ENCODE measurements at places on chromosomes 6 and 20. TPM values are rescaled to one million over a fixed set of nuclear protein-coding genes. Genes with fewer than 3 reads are reported as not detected.

GLP1R gene
- total RNA-seq = not detected

DSTN gene
- 98.4 TPM for total RNA-seq

TPMT gene
- total RNA-seq = 7.1 TPM

MYT1 gene
- 2.8 TPM for total RNA-seq

HLA-G gene
- 0.56 TPM for total RNA-seq

MAS1 gene
- total RNA-seq = not detected

SLC16A10 gene
- not detected for total RNA-seq

- no peak for DNase-seq
Measured at GRCh38 chr6:105495515-105495914, 92.6 kb upstream of the PREP start.

DNA sequence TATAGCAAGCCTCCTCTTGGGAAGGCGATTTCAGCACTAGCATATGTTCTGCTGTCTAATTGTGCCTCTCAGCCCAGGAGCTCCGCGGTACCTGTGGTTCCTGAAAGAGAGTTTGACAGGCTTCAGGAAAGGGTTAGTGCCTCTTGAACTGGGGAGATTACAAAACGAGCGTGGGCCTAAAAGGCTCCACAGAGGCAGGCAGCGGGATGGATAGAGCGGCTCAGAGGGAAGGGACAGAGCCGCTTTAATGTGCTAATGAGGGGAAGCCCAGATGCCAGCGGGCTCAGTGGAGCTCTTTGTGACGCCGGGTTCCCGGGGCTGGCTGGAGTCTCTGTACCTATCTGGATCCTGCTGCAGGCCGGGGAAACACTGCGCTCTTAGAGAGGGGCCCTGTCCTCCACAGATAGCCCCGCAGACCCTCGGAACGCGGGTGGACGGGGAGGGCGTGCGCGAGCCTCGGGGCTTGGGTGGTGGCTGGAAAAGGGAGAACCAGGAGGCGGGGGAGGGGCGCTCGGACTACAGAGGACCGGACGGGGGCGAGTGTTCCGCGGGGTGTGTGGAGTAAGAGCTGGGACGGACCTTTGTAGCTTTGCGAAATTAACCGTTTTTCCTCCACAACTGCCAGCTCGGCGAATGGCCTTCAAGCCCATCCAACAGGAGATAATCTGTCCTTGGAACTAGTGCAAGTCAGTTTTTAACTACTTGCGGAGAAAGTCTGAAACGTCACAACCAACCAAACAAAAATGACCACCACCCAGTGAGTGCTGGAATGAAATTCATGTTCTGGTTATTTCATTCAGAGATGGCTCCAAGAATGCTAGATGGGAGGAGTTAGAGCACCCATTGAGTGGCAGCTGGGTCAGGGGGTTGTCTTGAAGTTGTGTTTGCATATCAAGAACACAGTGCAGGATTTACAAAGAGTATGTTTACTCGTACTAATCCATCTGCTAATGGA, 13.0 kb downstream of the SLC35F1 start:
- no peak for DNase-seq

DNA sequence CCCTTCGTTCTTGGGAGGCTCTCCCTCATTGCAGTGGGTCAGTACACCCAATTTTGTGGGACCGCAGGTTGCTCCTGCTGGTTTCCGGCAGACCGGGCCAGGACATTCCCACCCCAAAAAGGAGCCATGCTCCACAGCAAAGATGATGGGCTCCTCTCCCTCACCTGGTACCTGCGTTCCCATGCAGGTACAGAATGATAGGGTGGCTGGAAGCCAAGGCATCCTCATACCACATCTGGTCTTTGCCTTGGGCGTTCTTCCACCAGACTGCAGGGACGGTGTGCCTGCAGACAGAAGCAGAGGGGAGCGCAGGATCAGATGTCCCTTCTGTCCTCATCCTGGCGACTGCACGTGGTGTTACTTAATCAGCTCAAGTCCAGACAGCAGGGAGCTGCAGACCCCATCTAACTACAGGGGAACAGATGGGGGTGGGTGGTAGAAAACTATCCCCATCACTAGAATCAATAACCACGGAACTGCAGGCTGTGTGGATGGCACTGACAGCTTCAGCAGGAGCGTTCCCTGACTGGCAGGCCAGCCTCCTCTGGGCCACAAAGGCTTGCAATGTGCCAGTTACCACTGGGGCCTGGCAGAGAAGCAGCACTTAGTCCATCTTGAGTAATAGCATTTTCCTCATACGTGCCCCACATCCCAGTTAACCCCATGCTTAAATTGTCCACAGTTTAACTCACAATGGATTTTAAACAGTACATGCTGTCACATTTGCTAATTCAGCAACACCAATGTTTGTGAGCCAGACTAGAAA, 70.4 kb downstream of the ABHD12 start:
- DNase-seq = no peak

DNA sequence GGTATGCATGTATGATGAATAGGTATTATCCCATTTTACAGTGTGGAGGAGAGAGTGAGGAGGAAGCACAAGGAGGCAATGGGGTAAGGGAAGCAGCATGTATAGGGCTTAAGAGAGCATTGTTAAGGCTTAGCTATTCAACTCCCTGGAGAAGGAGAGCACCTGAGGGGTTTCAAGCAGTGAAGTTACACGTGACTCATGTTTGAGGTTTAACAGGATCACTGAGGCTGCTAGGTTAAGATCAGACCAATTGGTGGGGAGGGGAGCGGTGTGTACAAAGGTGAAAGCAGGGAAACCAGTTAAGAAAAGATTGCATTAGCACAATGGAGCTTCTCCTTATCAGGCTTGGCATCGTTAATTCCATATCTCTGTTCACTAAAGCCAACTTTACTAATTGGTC, 64.4 kb upstream of the NHSL1 start:
- DNase-seq = no peak

- no peak for DNase-seq
Measured at GRCh38 chr20:38132156-38132909, 32.7 kb downstream of the TGM2 start.

GRCh38 chr6:72464791-72465691, 156.8 kb upstream of the KCNQ5 start:
- no peak for DNase-seq

DNA sequence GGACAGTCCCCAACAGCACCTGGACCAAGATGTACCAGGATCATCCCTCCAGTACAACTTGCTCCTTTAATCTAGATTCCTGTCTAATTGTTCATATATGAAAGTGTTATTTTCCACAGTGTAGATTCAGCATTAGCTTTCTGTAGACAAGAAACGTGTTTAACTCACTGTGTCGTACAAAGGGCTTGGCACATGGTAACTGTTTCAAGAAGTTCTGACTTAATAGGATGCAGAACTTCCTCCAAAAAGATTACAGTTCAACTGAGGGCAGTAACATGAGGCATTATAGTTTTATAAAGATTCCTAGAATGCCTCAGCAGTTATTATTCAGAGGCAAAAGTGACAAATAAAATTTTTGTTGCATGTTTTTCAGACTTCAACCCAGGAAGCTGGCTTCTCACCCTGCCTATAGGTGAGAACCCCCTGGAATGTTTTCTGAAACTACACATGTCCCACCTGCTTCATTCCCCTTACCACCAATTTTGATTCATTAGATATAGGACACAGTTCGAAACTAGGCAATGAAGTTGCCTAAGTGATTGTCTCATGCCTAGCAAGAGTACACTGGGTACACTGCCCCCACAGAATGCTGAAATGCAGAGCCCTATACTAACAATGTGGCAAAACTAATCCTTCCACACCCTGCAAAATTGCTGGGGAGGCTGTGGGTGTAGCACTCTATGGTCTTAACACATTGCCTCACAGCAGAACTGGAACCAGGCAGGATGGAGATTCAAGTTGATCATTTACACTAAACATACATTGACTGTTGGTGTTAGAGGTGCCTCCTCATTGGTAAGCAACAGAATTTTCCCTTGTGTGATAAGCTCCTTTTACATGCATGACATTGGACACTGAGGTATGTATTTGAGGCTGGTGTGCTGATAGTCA, 22.6 kb upstream of the SH3BGRL2 start:
- peak; percentile 73 for DNase-seq

GRCh38 chr20:3330046-3330741, 77.3 kb downstream of the DNAAF9 start:
- no peak for DNase-seq

- DNase-seq = no peak
Measured at GRCh38 chr6:88519301-88520016, 353.3 kb upstream of the CNR1 start.

DNA sequence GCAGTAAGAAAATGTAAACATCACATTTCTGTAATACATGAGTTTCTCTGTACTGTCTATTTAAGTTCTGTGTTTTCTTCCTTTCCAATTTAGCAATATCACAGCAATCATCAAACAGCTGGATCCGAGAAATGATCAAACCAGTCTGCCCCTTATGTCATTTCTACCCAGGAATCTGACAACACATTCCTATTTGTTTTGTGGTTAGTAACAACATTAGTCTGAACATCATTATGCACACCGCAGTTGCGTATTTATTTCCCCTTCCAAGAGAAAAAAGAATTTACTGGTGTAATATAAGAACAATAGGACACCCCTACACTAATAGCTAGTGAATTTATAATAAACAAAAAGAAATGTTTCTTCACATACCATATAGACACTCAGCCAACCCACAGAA, 179.5 kb downstream of the BTBD9 start:
- DNase-seq = no peak

- no peak for DNase-seq
Measured at GRCh38 chr6:166738386-166739116, 111.5 kb upstream of the RPS6KA2 start.

GRCh38 chr6:112781241-112781640, 434.1 kb downstream of the RFPL4B start:
- no peak for DNase-seq

DNA sequence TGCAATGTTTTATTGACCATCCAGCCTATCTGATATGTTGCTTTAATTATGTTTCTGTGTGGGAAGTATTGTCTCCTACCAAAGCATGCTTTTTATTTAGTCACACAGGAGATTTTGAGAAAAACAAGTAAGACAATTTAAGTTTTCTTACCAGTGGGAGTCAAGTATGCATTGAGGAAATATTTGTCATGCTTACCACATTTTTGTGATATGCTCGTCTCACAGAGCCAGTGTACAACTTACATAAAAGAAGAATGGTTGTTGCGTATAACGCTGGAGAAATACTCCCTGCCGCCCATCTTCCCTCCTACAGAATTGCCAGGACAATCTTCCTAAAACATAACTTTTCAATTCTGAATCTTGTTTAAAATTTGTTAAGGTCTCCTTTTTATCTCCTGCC, 37.1 kb upstream of the FILIP1 start:
- DNase-seq = no peak

DNA sequence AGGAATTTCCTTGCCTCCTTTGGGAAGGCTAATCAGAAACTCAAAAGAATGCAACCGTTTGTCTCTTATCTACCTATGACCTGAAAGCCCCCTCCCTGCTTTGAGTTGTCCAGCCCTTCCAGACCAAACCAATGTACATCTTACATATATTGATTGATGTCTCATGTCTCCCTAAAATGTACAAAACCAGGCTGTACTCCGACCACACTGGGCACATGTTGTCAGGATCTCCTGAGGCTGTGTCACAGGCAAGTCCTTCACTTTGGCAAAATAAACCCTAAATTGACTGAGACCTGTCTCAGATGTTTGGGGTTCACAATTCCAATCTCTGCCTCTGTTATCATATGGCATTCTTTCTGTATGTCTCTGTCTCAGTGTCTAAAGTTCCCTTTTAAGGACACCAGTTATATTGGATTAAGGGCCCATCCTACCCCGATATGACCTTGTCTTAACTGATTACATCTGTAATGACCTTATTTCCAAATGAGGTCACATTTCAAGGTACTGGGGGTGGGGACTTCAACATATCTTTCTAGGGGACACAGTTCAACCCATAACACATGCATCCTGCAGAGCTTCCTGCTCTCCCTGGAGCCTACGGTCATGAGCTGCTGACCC, 513.5 kb upstream of the JARID2 start:
- DNase-seq = no peak

- no peak for DNase-seq
Measured at GRCh38 chr6:139690007-139690406, 315.6 kb upstream of the CITED2 start.

DNA sequence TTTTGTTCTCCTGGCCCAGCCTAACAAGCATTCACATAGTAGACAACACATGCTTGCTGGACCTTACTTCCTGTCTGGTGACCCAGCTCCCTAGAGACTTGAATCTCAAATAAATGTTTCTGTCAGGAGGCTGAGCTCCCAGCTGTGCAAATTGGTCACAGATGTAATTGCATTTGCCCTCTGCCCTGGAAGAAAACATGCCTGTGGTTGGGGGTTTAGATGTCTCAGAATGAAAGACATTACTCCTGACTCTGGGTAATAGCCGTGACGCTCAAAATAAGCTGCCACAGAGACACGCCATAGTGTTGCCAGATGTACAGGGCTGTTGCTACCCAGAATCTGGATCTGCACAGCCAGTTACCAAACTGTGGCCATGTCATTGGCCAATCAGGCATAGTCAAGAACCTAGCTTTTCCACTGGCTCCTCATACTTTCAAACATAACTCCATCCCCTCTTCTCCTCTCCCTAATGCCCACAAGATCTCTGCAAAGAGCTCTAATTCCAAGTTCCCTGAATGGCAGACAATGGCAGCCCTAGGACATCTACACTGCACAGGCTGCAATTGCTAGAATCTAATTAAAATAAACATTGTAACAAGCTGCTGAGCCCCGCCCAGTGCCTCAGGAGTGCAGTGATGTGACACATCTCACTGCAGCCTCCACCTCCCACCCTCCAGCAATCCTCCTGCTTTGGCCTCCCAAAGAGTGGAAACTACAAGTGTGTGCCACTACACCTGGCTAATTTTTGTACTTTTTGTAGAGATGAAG, 32.8 kb upstream of the GMPR start:
- no peak for DNase-seq

DNA sequence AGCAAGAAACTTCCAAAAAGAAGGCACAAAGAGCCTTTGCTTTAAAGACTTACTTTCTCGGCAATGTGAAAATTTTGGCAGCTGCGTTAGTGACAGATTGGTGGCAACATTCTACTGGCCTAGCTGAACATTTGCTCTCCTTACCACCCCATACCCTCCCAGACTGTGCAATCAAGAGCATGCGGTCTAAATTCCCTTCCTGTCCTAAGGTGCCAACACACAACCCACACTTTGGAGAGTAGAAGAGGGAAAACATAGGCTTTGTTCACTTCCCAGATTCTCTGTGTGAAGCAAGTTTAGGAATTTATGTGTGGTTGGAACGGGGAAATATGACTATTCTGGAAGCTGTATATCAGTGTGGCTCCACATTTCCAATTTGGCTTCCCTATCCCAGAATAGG, 29.8 kb upstream of the NEDD9 start:
- DNase-seq = no peak
